ENCODE measurements at places on chromosomes 5 and 9. TPM values are rescaled to one million over a fixed set of nuclear protein-coding genes. Genes with fewer than 3 reads are reported as not detected.

- DNase-seq: no peak
Measured at GRCh38 chr5:160269017-160269416, 39.7 kb downstream of the FABP6 start.

PCDHGC5 gene
- total RNA-seq: 1.1 TPM

DNA sequence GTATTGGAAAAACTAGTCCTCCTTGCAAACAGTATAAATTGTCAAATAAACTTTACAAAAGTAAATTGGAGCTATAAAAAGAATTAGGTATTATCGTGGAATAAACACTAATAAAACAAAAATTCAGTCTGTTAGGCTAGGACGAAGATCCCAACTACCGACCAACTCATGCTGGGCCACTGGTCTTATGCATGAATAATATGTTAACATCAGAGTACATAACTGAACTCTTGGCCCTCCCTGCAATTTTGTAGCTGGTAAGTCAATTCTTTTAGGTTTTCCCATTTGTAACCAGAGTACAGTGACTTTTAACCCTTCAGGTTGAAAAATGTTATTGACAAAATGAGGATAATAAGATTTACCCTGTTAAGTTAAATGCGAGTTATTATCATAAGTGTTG, 428.7 kb downstream of the BNC2 start:
- no peak for DNase-seq

DNA sequence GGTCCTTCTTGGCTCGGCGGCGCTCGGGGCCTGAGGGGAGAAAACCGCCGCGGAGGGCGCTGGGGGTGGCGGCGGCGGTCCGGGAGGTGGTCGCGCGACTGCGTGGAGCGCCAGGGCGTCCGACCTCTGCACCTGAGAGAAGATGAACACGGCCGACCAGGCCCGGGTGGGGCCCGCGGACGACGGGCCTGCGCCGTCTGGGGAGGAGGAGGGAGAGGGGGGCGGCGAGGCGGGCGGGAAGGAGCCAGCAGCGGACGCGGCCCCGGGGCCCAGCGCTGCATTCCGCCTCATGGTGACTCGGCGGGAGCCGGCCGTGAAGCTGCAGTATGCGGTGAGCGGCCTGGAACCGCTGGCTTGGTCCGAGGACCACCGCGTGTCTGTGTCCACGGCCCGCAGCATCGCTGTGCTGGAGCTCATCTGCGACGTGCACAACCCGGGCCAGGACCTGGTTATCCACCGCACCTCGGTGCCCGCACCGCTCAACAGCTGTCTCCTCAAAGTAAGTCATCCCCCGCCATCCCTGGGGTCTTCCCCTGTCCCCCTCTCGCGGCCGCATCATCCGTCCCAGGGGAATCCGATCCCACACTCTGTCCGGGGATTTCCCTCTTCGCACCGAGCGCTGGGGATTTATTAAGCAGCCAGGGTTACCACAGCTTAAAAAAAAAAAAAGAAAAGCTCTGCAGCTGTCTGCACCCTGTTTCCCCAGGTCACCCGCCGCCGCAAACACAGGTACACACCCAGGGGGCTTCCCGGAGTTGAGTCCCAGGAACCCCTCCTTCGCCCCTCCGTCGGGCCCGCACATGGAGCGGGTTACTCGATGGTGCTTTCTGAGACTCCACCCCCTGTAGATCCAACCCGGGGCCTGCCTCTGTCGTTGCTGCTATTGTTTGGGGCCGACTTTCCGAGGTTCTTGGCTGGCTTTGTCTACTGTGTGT, at the start of gene GTF3C4:
TSS of gene GTF3C4 (plus strand) at position 8 of the 935 bp plus-strand sequence. CDS start at position 143, 135 bp downstream.
- no peak for DNase-seq

- DNase-seq: no peak
Measured at GRCh38 chr5:172716796-172717313, 54.1 kb downstream of the DUSP1 start.

DNA sequence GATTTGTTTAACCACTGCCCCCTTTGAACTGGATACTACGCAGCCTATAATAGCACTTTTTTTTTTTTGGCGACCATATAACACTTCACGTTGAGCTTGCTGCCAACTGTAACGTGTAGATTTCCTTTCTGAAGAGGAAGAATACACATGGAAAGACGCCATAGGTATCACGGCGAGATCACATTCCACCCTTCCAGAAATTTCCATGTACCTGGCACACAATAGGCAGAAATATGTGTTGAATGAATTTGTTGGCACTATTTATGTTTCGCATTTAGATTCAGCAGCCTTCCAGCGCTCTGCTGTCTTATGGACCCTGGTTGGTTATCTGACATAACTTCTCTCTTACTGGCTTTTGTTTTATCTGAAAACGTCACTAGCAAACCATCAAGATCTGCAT, 250.3 kb downstream of the SLIT3 start:
- DNase-seq: no peak

- DNase-seq: no peak
Measured at GRCh38 chr5:59319250-59319649, 574.3 kb downstream of the PDE4D start.

WHRN gene
- 5.5 TPM for total RNA-seq

DNA sequence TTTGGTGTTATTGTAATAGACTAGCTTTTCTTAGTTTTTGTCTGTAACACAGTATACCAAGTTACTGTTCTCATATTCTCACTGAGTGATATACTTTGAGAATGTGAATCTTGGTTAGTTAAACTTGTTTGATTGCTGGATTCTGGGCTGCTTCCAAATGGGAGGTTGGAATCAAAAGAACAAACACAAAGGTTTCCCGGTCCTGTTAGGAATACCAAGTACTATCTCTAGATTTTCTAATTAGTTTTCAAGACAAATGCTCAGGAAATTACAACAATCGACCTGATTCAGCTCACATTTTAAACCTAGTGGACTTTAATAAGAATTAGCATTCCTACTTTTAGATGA, 244.3 kb downstream of the CSNK1G3 start:
- no peak for DNase-seq

GRCh38 chr5:74948031-74948546, 81.9 kb upstream of the FAM169A start:
- DNase-seq: no peak

DNA sequence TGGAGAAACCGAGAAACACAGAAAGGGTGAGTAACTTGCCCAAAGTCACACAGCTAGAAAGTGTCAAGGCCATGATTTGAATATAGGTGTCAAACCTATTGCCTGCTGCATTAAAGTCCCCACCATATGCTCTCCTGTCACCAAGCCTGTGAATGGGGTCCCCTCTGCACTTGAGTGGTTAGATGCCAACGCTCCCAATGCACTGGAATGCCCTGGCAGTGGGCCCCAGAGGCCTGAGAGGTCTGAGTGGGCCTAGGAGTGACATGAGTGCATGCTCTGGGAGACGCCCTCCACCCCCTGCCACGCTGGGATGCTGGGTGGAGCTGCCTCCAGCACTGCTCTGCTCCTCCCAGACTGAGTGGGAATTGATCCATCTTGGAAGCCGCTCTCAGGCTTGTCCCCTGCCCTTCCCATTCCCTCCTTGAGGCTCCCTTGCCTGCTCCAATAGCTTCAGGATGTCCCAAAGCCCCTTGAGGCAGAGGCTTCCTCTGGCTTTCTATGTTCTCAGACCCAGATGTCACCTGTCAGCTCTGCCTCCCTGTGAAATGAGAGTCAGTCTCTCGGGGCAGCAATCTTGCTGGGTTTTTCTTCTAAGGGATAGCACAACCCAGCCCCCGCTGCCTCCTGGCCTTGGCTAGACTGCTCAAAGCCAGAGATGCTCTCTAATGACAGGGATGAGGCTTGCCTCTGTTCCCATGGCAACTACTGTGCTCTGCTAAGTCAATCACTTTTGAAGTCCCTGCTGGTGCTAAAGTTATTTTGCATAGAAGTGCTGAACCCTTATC, 6.6 kb upstream of the ARSI start:
- DNase-seq: peak; percentile 39

- DNase-seq: no peak
Measured at GRCh38 chr5:143819716-143820115, 7.8 kb downstream of the HMHB1 start.

GRCh38 chr5:143758750-143759149, 53.2 kb upstream of the HMHB1 start:
- no peak for DNase-seq

- DNase-seq: no peak
Measured at GRCh38 chr5:7871653-7872052, 2.7 kb downstream of the MTRR start.

LCN9 gene
- total RNA-seq: not detected

PCDHB12 gene
- total RNA-seq: 3.3 TPM

DNA sequence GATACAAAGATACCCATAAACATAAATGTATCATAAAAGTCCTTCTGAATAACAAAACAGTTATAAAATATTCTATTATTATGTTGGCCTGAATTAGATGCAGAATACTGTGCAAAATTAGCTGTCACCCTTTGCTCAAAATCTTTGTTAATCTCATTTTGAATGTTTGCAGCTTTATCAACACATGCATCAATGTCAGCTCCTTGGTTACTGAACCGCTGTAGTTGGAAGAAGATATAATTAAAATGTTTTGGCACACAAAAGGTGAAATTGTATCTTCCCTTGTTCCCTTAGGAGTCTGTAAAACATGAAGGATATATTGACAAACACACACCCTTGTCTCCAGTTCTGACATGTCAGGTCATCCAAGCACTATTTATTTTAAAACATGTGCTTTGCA, 146.3 kb upstream of the POU5F2 start:
- DNase-seq: no peak

DNA sequence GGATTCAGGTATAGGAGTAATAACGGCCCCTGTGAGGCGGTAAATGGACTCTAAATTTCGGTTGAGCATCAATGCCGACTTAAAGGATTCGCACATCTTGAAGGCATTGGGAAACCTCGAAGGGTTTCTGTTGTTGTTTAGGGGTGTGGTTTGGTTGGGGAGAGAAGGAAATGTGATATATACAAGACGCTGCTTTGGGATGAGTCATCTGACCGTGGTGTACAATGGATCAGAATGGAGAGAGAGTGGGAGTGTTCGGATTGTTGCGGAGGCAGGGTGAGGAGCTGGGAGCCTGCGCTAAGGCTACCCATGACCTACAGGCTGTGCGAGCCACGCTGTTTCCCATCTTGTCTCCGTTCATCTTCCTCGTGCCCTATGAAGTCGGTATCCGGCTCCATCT, 60.4 kb upstream of the ERCC6L2 start:
- no peak for DNase-seq

DNA sequence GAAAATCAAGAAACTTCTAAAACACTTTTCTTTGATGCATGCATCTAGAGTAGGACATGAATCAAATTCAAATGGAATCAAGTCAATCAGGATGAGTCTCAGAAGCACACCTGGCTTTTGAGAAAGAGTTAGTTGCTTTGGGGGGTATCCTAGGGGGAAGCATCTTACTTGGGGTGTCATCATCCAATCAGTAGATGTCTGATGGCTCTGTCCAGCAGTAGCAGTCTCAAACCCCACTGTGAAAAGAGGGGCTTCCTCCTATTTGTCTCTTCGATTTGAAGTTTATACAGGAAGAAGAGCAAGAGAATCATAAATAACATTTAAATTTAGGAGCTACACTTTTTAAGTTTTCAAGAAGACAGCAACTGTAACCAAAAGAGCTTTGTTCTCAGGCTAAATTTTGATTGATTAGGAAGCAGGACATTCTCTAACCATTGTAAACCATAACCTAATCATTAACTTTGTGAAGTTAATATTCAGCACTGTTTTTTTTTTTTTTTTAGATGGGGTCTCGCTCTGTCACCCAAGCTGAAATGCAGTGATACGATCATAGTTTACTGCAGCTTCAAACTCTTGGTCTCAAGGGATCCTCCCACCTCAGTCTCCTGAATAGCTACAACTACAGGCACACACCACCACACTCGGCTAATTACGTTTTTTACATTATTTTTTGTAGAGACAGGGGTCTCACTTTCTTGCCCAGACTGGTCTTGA, 614.7 kb downstream of the CSNK1G3 start:
- no peak for DNase-seq

GRIA1 gene
- total RNA-seq: 3.2 TPM

LHX2 gene
- 0.80 TPM for total RNA-seq

IL9 gene
- not detected for total RNA-seq

DNA sequence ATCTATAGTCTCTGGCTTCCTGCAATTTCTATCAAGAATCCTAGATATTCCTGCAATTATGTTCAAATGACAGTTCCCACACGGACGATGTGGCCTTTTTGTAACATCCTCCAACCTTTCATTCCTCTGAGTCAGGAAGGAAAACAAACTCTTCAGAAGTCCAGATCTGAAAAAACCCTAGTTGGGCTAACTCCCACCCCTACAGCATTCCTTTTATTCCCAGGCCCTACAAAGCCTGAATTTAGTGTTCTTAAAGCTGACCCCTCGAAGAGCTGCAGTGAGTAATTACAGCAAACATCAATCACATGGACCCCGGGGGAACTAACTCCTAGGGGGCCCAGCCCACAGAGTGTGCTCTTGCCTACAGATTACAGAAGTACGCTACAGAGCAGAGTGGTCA, 99.7 kb downstream of the SERINC5 start:
- no peak for DNase-seq

GRCh38 chr5:58072300-58072965, 387.5 kb downstream of the PLK2 start:
- no peak for DNase-seq

SPARC gene
- total RNA-seq: 1,881 TPM

DNA sequence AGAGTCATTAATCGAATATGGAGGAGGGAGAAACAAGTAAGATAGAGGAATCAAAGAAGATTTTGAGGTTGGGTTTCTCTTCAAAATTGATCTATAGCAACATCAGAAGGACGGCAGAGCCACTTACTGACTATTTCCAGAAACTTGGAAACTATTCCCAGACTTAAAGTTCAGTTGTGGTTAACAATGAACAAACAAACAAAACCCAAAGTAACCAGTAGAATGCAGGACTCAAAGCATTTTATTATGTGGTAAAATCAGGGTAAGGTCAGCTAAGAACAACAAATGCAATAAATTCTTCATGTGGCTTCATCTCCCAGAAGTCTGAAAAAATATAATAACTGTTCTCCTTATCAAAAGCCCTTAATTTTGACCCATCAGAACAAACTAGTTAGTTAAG, 54.9 kb upstream of the OSMR start:
- no peak for DNase-seq

DNA sequence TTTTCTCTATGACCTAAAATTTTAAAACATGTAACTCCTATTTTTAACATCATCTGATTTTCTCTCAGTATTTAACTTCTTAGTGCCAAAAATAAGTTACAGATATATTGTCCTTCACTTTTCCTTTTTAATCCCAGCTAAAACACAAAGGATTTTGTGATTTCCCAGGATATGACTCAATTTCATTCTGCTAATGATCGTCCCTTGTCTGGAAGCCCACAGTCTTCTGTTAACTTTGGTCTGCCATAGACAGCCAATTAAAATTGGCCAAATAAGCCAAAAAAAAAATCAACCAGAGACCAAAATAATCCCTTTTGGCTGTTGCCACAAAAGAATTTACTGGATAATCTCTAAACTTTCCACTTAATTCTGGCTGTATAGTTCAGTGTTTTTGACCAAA, 124.5 kb upstream of the FST start:
- no peak for DNase-seq

All from mesenteric fat pad (tissue), 1 donor.